ENCODE measurements at places on chromosomes 16 and 17.

DNA sequence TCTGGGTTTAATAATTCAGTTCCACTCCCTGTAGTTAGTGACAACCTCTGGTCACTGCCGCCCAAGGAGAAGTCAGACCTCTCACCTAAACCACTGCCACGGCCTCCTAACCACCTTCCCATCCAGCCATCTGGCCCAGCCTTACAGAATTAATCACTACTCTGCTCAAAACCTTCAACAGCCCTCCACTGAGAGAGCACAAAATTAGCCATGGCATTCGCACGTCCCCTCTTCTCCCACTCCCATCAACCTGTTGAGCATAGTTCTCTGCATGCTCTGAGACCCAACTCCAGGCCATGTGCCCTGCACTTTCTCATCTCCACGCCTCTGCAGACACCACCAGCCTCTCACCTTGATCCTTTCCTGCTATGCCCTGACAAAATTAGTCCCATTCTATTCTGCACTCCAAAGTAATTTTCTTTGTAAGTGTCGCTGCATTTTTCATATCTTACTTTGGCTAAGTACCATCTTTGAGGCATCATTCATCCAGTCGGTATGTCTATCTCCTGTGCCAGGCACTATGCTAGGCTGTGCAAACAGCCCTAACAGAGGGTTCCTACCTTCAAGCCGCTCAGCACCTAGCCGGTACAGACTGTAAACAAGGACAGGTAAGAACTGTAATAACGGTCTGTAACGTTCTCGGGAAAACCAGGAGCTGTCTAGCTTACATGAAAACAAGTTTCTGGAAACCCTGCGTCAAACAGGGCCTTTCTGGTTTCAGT is 963 bp downstream of the COPRS start:
- no peak for DNase-seq

- peak; percentile 95 for DNase-seq
Measured at GRCh38 chr16:84881702-84882521, 62.1 kb downstream of the CRISPLD2 start.

DNA sequence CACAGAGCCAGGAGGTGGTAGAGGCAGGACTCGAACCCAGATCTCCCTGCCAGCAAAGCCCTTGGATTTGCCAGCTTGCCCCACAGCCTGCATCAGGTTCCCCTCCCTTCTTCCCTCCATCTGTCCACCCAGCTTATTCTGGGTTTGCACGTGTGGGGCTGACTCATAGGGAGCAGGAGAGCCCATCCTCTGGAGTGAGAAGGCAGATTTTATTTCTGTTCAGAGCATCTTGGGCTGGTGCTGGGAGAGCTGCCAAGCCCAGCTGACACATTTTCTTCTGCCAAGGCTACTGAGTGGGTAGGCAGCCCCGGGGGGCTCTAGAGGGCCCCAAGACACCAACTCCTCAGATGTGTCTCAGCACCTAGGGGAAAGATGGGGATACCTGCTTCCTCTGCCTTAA is 106.3 kb upstream of the CRHR1 start:
- DNase-seq = no peak

DNA sequence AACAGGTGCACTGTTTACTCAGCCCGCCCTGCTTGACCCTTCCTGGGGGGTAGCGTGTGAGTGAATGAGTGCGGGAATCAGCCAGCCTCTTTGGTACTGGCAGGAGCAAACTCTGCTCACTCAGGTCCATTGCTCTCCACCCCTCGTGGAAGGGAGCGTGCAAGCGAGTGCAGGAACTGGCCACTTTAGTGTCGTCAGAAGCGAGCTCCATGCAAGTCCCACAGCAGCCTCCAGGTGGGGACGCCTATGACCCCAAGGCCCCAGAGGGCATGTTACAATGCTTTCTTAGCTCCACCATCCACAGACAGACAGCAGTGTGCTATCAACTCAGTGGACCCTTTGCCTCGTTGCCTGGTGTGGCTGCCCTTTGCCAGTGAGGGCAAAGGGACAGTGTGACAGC is 1025.1 kb upstream of the CDH8 start:
- DNase-seq = no peak

DNA sequence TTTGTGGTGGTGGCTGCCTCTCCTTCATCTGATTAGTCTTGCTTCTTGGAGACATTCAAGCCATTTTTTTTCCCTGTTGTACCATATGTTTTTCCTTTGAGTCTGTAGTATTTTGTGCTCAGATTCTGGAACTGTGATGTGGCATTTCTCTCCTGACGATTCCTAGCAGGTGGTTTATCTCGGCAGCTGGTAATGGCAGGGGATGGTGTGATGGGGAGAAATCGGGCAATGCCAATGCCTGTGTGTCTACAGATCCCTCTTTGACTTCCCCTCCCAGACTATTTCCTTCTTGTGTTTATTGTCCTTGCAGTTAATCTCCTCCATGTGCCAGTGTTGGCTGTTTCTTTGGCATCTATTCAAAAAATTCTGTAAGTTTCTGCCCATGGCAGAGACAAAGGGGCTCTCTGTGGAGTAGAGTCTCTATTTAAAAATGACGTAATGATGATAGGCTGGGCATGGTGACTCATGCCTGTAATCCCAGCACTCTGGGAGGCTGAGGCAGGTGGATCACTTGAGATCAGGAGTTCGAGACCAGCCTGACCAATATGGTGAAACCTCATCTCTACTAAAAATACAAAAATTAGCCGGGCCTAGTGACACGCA is 90.2 kb upstream of the ERCC4 start:
- DNase-seq = no peak

DNA sequence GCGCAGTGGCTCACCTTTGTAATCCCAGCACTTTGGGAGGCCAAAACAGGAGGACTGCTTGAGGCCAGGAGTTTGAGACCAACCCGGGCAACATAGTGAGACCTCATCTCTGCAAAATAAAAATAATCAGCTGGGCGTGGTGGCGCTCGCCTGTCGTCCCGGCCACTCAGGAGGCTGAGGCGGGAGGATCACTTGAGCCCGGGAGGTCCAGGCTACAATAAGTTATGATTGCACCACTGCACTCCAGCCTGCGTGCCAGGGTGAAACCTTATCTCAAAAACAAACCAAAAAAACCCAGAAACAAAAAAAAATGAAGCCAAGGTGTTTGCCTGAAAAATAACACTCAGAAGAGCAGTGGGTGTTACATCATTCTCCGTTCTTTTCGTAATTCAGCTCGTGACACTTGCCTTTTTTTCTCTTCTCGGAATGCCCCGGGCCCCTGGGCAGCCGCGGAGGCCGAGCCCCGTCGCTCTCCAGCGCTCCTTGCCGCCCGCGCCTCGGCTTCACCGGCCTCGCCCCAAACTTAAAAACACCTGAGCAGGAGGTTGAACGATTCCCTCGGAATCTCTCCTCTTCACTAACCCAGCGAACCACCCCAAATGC is 17.0 kb downstream of the PRCD start:
- peak; percentile 8 for DNase-seq

GRCh38 chr16:81610144-81610842 is 165.7 kb downstream of the CMIP start:
- DNase-seq = peak; percentile 74

GRCh38 chr16:87491522-87492290 is 1.1 kb downstream of the ZCCHC14 start:
- DNase-seq = no peak

DNA sequence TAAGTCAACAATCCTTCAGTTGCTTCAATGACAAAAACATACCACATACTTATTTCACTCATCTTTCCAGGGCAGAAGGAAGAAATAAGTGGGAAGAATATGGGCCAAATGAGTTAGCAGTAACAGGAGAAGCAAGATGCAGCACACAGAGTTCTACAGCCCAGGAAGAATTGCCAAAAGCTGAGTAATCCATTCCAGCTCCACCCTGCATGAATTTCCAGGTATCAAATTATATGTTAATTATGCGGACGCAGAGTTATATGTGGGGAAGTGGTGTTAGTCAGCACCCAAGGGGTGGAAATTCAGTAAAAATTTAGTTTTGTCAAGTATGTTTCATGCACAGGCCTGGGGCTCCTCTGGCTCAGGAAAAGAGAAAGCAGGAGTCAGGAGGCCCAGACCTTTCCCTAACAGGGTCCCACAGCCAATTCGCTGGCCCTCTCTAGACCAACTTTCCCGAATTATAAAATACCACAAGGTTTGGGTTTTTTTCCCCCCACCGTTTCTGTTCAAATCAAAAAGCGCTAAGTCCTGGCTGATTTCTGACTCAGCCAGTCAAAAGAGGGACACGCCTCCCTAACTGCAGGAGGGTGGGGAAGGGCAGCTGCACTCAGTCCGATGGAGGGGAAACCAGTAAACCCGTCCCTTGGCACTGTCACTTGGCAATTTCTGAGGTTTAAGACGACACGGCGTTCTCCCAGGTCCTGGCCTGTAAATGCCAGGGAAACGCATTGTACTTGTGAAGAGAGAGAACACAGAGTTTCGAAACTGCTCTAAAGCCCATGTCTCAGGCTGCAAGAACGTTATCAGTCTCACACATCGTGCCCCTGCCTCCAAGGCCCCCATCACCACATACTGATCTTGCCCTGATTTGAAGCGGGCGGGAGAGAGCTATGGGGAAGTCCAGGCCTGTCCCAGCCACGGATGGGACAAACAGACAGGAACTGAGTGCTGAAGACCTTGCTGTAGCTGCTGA is 58.1 kb downstream of the ZFHX3 start:
- peak; percentile 95 for DNase-seq

DNA sequence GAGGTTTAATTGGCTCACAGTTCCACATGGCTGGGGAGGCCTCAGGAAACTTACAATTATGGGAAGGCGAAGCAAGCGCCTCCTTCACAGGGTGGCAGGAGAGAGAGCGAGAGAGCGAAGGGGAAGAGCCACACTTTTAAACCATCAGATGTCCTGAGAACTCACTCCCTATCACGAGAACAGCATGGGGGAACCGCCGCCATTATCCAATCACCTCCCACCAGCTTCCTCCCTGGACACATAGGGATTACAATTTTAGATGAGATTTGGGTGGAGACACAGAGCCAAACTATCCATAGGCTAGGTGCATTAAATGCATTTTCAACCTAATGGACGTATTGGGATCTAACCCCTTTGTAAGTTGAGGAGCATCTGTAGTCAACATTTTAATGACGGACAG is 4.9 kb upstream of the ANKRD40 start:
- DNase-seq = no peak

GRCh38 chr17:72419866-72420774 is 299.3 kb downstream of the SOX9 start:
- no peak for DNase-seq

DNA sequence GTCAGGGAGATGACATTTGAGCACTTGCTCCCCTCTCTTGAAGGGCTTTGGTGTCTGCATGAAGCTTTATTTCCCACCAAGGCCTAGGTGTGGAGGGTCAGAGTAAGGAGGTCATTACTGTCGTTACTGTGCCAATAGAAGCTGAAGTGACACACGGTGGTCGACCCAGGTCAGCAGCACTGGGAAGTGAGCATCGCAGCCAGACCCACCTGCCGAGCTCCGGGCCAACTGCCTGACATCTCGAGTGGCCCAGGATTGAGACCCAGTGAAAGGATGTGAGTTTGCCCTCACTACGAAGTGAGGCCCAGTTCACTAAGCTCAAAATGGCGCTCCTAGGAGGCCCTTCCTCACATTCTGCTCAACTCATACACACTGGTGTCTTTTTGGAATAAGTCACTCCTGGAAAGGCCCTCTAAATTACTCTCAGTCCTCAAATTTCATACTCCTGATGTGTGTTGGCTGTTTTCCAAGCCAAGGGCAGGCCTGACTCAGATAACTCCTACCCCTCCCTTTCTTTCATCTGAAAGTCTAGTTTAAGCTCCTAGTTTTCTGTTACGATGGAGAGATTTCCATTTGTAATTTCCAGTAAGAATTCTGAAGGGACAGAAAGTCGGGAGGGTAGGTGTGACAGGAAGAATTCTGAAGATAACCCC is 200.4 kb downstream of the LGALS9B start:
- peak; percentile 87 for DNase-seq

DNA sequence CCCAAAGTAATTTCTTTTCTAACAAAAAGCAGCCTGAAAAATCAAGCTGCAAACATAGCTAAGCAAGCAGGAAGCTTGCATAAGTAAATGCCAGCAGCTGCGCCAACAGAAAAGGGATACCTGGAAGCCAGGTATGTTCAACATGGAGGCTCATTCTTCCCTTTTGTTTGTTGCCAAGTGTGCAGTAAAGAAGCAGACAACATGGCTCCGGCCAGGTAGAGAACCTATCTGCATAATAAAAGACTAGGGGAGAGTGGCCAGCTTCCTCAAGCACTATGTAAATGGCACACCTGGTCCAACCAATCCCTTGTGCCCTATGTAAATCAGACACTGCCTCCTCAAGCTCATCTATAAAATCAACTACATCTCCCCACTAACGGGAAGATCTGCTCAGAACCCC is 1407.0 kb downstream of the CDH11 start:
- no peak for DNase-seq

DNA sequence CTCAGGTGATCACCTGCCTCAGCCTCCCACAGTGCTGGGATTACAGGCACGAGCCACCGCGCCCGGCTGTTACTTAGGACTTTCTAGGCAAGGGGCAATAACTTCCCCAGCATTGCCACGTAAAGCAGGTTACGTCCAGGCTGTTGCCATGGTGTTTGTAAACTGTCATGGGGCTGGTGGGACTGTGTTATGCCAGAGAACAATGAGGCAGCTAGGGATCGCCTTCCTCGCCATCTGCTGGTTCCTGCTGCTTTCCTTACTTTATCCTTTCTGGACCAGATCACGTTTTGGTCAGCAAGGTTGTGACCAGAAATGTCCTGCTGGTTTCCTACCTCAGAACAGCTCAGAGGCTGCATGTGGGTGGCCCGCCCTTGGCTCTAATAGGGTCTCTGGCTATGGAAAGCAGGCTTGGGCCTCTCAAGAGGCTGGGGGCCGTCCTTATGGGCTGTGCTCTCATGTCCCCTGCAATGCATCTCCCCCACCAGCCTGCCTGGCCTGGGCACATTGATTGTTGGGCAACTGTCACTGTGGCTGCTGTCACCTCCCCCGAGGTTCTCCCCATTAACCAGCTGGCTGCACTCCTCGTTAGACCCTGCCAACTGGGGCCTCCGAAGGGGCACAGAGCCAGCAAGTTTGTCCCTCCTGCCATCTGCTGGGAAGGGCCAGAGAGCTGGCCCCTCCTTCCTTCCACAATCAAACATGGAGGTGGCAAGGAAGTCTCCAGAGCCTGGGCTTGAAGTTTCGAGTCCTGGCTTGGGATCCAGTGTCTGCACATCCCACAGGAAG is 28.2 kb upstream of the ZC3H18 start:
- DNase-seq = no peak

- DNase-seq = no peak
Measured at GRCh38 chr17:208429-208828, 27.0 kb upstream of the DOC2B start.

DNA sequence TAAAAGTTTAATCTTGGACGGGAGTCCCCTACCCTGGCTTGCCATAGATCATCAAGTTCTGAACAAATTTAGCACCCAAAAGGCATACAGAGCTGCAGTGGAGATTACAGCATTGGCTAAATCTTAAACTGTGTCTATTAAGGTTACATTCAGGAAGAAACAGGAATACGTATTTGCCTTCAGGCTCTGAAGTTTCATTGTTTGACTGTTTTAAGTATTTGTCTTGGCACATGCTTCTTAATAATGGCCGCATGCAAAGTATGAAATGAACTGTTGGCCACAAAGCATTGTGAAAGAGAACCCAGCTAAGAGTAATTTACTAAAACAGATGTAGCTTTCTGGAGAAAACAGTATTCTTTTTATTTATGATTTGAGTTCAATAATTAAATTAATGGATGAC is 63.9 kb upstream of the CNEP1R1 start:
- peak; percentile 2 for DNase-seq

Measured in fibroblast of upper back skin (primary cell).